ENCODE measurements at places on chromosomes 12 and 14. TPM values are rescaled to one million over a fixed set of nuclear protein-coding genes. Genes with fewer than 3 reads are reported as not detected.

The FSCB gene
- total RNA-seq: not detected

The KLRC4 gene
- 0.91 TPM for total RNA-seq

DNA sequence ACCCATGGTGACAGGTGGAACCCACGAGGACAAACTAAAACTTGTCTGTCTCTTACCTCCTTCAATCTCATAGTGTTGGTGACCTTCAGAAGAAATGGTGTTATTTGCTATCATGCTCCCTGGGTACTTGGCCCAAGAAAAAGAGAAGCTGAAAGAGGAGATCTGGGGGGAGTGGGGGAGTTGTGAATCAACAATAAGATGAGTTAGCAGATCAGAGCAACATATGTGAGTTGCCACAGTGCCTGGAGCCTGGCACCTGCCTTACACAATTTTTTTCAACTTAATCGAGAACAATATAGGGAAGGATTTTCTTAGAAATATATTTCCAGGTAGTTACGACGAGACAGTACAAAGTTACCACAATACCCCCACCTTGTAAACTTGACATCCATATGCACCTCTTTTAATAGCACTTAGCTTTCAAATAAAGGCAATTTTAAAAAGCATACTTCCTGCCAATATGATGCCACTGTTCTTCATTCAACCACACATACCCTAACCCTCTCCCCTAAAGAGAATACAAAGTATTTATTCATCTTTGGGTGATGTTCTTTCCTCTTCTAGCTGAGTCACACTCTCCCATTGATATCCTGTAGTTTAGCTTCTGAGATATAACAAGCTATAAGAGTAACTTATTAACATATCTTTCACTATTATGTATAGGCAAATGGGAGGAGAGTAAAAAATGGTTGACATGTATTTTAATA lies 424.1 kb upstream of the OR4E1 start:
- no peak overlapping the region for H3K4me3 ChIP-seq
- H3K27me3 ChIP-seq: no peaks in the 10 kb centered on the region
- no peaks in the 10 kb centered on the region for H3K4me1 ChIP-seq

The GLIPR1L2 gene
- 0.98 TPM for total RNA-seq

The APOF gene
- not detected for total RNA-seq

The TAS2R7 gene
- total RNA-seq: 0.31 TPM

GRCh38 chr12:6374028-6374785 lies 1.2 kb downstream of the SCNN1A start:
- no peak for DNase-seq
- H3K4me1 ChIP-seq: peaks cover 6% of the 10 kb centered on the region

DNA sequence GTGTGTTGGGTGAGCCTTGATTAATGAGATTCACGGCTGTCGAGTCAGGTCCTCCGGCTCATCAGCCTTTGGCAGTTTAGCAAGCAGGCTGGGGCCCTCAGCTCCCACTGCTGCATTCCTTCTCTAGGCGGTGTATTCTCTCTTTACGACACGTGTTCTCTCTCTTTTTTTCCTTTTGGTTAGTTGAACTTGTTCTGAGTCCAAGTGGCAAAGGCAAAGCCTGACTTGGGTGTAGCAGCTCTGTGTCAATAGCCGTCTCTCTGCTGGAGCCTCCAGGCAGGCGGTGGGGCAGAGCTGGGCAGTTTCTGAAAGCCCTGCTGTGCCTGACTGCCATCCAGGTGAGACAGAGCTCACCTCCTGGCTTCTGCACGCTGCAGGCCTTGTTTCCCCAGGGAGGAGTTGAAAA lies 46.6 kb downstream of the SUSD6 start:
- H3K36me3 ChIP-seq: peaks cover 9% of the 10 kb centered on the region
- H3K27ac ChIP-seq: no peak overlapping the region
- peaks cover 3% of the 10 kb centered on the region for H3K4me1 ChIP-seq

The BHLHE41 gene
- total RNA-seq: 1.7 TPM

GRCh38 chr12:43338848-43339526 lies 213.0 kb downstream of the ADAMTS20 start:
- peak; percentile 15 for DNase-seq
- no peaks in the 10 kb centered on the region for H3K27me3 ChIP-seq
- H3K4me1 ChIP-seq: peaks cover 7% of the 10 kb centered on the region
- H3K4me3 ChIP-seq: no peak overlapping the region

The NOC4L gene
- total RNA-seq: 6.3 TPM

DNA sequence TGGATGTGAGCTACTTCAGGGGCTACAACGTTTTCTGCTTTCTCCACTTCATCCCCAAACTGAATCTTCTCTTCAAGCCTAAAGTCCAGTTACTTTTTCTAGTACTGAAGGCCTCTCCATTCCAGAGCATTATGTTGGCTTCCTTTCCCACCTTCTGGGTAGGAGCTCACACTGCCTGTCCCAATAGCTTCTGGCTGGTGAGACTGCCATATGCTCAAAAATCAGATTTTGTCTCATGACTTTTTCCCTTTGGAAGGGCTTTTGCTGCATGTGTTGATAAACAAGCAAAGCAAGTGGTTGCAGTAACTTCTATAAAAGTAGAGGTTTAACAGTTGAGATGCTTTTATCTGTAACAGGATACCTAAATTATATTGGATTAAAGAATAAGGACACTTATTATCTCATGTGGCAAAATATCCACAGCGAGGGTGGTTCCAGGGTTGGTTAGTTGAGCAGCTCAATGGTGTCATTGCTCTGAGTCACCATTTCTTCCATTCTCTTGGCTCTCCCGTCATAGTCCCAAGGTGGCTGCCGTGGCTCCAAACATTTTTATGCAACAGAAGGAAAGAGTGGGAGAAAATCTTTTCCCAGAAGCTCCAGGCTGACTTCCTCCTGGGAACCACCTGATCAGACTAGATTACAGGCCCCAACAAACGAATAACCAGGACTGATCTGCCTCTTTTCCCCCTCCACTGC lies 15.1 kb upstream of the PPFIBP1 start:
- no peak overlapping the region for H3K4me3 ChIP-seq
- no peaks in the 10 kb centered on the region for H3K36me3 ChIP-seq
- DNase-seq: no peak
- H3K27me3 ChIP-seq: no peaks in the 10 kb centered on the region
- H3K27ac ChIP-seq: no peak overlapping the region

All from lung (tissue), 17 donors.